ENCODE measurements at places on chromosomes 11 and 22.

DNA sequence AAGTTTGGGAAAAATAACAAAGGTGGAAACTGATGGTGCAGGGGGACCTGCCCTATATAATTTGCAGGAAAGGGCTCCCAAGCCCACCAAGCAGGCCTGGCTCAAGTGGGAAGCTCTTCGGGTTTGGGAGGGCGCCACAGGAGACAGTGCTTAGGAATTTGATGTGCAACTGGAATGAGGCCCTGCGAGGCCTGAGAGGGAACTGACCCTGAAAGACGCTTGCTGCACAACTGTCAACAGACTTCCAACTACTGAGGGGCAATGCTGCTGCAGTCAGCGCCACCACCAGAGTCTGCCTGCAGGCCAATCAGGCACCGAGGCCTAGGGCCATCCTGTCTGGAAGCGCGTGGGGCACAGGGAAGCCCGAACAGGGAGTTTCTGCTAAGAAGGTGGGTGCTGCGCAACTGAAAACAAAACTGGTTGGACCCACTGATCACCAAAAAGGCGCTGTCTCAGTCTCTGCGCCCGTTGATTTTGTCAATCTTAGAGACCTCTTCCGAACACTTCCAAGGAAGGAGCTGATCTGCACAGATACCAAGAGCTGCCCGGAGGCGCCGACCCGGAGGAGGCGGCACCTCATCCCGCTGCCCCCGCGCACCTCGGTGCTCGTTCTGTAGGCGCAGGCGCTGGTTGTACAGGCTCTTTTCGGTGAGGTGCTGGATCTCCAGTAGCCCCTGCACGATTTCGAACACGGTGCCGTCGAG is 667 bp downstream of the DGCR6L start:
- peak overlapping the region; percentile 77 for H3K27ac ChIP-seq
- H3K27me3 ChIP-seq: no peaks in the 10 kb centered on the region
- DNase-seq: no peak
- H3K36me3 ChIP-seq: no peaks in the 10 kb centered on the region
- H3K4me1 ChIP-seq: peaks cover 32% of the 10 kb centered on the region
- peak overlapping the region; percentile 99 for H3K4me3 ChIP-seq

- DNase-seq: no peak
- no peak overlapping the region for H3K4me3 ChIP-seq
- H3K27ac ChIP-seq: no peak overlapping the region
- no peaks in the 10 kb centered on the region for H3K36me3 ChIP-seq
- no peaks in the 10 kb centered on the region for H3K4me1 ChIP-seq
Measured at GRCh38 chr11:15864026-15864805, 492.1 kb downstream of the SOX6 start.

GRCh38 chr11:7579361-7579791 is 65.6 kb downstream of the PPFIBP2 start:
- H3K4me1 ChIP-seq: peaks cover 10% of the 10 kb centered on the region
- no peak overlapping the region for H3K27ac ChIP-seq
- no peak for DNase-seq
- no peaks in the 10 kb centered on the region for H3K36me3 ChIP-seq
- H3K27me3 ChIP-seq: no peaks in the 10 kb centered on the region

- H3K4me1 ChIP-seq: peaks cover 4% of the 10 kb centered on the region
- H3K27me3 ChIP-seq: no peaks in the 10 kb centered on the region
- DNase-seq: no peak
- no peak overlapping the region for H3K27ac ChIP-seq
- peaks cover 2% of the 10 kb centered on the region for H3K36me3 ChIP-seq
Measured at GRCh38 chr11:46896719-46897406, 21.5 kb downstream of the LRP4 start.

DNA sequence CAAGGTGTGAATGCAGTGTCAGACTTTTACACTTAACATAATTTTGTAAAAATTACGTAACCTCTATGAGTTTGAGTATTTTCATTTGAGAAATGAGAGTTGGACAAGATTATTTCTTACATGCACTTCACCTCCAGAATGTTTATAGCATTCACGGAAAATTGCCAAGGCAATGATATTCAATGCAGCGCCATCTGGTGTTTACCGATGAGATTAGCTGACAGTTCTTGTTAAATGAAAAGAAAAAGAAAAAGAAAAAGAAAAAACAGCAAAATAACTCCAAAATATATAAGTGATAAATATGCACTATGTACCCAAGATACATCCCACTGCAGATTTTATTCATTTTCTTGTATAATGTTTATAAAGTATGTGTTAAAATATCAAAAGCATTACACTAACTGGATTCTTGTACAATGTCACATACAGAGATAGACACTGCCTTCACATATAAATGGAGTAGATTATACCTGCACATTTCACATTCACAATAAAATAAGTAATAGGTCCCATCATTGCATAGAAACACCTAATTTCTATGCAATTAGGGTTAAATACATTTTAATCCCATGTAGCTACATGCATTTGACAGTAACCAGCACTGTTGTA is 976.3 kb upstream of the FAT3 start:
- H3K4me3 ChIP-seq: no peak overlapping the region
- H3K27me3 ChIP-seq: no peaks in the 10 kb centered on the region
- no peaks in the 10 kb centered on the region for H3K36me3 ChIP-seq
- DNase-seq: no peak
- no peaks in the 10 kb centered on the region for H3K4me1 ChIP-seq

Data from body of pancreas (tissue), 4 donors.